NT2/D1 (cell line): ENCODE measurements at places on chromosomes 12 and 14.

DNA sequence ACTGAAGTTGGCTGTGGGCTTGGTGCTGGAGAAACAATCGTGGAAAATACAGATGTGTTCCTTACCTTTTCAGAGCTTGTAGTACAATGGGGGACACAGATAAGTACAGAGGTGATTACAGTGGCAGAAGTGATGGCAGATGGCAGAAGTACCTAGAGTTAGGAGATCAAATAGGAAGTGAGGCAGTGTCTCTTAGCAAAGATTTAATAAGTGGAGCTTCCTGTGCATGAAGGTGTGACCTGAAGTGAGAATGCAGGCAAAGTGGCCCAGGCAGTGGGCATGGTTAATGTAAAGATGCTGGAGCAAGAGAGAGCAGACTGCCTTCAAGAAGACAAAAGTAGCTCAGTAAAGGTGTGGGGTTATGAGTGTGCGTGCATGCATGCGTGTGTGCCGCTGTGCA lies 16.0 kb downstream of the LRRK2 start:
- no peak for DNase-seq

DNA sequence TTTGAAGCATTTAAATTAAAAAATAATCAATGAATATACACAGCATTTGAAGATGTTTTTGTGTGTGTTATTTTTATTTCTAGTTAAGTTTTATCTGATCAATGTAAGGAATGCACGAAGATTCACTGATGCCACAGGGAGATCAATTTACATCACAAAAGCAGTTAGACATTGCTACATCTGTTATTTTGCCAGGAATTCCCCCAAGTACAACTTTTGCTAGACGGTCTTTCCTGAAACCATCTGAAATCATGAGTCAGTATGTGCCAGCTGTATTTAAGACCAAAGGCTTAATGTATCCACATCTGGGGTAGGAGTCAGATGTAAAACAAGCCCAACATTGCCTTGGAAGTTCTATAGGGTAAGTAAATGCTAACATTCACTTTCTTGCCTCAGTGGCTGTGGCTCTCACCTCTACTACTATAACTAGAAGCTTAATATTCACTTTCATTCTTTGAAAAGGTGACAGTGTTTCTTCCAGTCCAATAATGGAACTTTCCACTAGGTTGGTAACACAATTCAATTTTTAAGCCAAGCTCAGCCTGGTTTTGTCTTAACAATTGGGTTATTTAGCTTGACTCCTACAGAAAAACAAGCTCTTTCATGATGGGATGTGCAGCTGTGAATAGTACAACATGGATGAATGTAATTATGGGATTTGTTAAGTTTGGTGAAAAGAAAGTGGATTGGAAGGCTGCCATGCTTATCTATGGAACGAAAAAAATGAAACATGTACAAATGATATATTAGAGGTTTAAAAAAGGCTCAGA lies 385.4 kb upstream of the TMEM132C start:
- no peak for DNase-seq

DNA sequence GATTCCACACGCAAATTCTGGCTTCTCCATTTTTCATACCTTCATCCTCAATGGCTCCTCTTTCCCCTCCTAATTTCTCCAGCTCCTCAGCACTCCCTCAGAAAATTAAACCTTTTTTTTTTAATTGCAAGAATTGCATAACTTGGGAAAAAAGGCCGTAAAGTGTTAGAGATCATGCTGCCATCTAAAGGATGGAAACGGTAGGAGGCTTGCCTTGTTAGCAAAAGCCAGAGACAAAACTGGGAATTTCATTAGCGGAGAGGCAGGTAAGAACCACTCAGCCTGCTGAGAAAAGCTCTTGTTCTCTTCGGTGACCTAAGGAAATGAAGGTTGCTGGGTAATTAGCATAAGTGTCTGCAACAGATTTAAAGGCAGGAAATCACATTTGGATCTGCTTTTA lies 204.3 kb downstream of the AEBP2 start:
- peak; percentile 95 for DNase-seq

GRCh38 chr14:32004300-32004699 lies 72.8 kb upstream of the ARHGAP5 start:
- no peak for DNase-seq

DNA sequence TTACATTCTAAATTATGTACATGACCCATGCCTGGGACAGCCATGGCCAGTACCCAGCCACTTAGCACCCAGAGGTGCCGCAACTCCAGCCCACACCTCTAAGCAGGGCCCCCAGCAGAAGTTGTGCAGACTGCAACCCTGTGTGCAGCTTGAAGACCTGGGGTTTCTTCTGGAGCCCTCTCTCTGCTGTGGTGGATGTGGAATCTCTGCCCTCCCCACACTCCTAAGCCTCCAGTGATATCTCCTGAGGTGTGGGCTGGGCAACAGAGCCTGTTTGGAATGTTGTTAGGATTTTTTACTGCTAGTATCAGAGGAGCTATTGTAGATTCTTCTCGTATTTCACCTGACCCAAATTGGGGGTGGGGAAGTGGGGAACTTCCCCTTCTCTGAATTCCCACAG lies 59.4 kb upstream of the TUNAR start:
- no peak for DNase-seq

DNA sequence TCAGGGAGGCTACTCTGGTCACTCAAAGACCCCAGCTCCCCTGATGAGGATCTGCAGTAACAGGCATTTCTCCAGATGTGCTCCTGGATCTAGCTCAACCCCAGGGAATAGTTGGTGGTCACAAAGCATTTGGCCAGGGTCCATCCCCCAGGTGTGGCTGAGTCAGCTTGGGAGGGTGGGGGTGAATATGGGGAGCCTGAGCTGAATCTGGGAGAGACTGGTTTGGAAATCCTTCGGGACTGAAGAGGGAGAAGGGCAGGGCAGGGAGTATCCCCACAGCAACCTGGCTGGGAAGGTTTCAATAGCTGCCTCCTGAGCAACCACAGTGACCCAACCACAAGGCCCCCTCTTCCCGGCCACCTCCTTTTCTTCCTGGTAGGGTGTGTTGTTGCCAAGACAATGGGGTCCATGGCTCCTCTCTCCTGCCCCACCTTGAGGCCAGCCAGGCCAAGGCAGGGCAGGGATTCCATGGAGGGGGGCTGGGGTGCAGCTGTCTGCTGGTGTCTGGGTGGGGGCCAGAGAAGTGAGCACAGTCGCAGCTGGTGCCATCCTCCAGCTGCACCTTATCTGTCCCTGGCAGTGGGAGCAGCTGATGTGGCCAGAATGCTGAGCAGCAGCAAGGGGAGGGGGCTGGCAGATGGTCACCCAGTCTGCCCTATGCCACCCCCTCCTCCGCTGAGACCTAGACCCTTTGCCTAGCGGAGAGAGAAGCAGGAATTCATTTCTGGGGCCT lies 5.5 kb downstream of the ASIC1 start:
- no peak for DNase-seq

DNA sequence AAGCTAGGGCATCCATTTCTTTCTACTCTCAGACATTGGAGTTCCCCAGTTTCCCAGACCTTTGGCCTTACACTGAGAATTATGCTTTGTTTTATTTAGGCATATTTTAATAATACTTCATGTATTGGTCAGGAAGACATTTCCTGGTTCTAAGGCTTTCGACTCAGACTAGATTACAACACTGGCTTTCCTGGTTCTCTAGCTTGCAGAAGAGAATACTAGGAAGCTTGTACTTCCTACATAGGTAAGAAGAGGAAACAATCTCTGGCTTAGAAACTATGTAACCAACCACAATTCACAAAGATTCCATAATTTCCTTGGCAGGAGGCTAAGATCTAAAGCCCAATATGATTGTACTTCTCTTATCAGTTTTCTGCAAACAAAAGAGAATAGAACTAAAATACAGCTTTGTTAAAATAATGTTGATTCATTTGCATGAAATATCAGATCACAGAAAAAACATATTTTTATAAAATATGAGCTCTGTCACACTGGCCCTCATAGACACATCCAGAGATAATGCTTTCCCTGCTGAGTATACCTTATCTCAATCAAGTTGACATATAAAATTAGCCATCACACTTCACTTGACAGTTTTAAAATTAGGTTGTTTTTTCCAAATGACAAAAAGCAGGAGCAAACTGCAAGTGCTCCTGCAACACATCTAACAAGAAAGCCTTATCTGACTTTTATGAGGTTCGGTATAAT lies 30.5 kb downstream of the CLEC2D start:
- no peak for DNase-seq

DNA sequence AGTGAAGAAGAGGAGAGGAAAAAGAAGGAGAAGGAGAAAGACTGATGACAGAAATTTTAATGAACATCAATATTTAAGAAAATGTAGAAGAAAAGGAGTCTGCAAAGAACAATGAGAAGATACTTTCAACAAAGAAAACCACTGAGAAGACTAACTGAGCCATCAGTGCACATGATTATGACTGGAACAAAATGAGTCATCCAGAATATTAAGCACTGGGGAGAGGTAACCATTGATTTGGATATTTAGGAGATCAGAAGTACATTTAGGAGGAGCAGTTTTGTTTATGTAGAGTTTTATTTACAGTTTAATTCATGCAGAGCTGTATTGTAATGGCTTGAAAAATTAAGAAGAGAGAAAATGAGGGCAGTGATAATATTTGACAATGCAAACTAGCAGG lies 159.1 kb downstream of the C12orf50 start:
- no peak for DNase-seq

- no peak for DNase-seq
Measured at GRCh38 chr14:44494137-44494536, 12.9 kb downstream of the FSCB start.

DNA sequence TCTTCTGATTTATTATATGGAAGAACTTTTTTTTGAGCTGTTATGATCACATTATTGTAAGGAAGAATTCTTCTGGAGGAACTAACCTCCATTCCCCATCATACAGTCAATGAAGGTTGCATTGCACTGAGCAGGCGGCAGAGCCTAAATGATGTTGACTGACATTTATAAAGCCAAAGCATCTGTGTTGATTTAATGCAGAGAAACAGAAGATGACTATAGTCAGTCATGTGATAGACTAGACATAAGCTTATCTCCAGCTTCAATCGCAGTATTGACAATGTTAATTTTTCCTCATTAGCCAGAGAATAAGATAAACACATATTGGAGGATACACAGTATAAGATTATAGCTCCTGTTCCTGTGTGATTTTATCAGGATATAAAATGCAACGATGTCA lies 82.0 kb downstream of the PRICKLE1 start:
- DNase-seq, result no peak

DNA sequence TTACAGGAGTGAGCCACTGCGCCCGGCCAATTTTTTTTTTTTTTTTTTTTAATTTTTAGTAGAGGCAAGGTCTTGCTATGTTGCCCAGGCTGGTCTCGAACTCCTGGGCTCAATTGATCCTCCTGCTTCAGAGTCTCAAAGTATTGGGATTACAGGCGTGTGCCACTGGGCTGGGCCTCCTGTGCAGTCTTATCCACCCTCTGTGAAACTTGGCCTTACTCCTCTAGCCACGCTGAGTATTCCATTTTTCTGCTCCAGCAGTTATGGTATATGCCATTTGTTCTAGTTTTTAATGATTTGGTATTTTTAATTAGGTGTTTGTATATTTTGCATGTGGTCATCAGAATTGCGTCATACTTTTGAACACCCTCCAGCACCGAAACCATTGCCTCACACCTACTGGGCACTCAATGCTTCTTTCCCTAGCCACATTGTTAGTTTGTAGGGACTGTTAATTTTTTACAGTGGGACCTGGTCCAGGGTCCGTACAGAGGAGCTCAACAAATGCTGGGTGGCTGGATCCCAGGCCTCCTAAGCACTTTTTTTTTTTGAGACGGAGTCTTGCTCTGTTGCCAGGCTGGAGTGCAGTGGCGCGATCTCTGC lies 11.4 kb downstream of the RIOX1 start:
- no peak for DNase-seq

GRCh38 chr12:105278043-105278697 lies 42.2 kb upstream of the APPL2 start:
- no peak for DNase-seq

DNA sequence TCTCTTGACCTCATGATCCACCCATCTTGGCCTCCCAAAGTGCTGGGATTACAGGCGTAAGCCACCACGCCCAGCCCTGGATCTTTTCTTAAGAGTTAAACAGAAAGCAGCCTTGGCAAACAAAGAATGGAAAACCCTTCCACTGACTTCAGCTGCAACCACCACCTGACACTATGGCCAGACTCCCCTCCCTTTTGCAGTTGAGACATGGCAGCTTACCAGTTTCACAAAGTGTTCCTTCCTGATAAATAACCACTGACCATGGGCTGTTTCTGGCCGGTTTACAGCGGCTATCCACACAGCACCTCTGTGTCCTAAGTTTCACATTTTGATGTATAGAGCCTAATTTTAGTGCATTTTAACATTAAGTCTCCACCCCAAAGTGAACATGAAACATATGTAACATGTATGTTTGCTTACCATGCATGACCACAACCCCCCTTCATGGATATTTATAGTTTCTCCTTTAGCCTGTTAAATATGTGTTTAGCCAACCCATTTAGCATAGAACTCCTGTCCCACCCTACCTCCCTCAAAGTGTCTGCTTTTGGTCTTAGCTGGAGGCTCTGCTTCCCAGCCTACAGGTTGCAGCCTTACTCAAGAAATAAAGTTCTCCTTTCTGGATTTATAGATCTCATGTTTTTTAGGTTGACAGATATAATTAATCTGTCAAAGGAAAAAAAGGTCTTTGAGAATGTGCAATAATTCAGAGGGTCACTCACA lies 32.7 kb upstream of the RAB21 start:
- no peak for DNase-seq

DNA sequence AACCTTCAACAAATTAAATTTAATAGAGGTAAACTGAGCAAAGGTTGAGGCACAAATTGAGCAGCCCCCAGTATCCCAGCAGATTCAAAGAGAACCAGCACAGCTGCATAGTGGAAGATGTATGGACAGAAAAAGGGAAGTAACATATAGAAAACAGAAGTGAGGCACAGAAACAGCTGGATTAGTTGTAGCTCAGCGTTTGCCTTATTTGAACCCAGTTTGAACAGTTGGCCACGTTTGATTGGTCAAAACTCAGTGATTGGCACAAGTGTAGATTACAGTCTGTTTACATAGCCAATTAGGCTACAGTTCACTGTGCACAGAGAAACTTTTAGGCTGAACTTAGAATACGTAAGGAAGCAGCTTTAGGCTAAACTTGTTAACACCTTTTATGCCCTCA lies 315.5 kb downstream of the RMST start:
- no peak for DNase-seq

DNA sequence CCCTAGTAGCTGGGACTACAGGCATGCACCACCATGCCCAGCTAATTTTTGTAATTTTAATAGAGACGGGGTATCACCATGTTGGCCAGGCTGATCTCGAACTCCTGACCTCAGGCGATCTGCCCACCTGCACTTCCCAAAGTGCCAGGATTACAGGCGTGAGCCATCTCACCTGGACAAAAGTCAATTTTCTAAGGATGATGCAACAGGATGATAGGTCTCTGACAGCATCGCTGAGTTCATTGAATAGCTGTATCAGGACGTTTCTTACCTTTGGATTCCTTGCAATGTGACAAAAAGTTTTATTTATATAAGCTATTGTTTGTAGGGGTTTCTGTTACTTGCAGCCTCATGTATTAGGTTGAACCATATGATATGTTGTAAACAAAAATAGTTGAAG lies 55.5 kb upstream of the PCED1B start:
- DNase-seq, result no peak

- DNase-seq, result no peak
Measured at GRCh38 chr12:108087900-108088299, 41.2 kb upstream of the WSCD2 start.
